ENCODE measurements at places on chromosomes 12 and 14.

DNA sequence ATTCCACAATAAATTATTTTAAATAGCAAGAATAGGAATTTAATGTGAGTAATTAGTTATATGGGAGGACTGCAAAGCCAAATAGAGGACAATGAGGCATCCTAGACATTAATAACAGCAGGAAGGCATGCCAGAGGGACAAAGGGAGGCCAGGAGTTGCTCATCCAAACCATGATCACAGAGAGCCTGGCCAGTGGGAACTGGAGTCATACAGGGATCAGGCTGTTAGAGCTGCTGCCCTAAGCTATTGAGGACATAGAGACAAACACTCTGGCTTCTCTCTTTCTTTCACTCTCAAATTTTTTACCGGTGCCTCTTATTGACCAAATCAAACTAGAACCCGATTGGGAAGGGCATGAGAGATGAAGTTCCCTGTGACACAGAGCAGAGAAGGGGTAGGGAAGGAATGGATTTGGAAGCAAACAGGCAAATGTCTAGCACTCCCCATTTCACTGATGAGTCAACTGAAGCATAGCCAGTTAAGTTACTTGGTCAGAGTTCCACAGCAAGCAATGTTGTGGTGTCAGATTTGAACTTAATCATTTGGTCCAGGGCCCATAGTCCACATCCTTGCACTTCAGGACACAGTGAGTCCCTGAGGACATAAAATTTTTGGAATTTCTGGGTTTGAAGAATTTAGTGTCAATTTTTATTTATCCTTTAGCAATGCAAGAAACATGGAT is 17.9 kb upstream of the CFAP54 start:
- DNase-seq = no peak

- peak; percentile 84 for DNase-seq
Observed at GRCh38 chr14:35406506-35407305, 2.2 kb upstream of the NFKBIA start.

GRCh38 chr14:90443161-90444076 is 46.6 kb downstream of the CALM1 start:
- DNase-seq = peak; percentile 69

DNA sequence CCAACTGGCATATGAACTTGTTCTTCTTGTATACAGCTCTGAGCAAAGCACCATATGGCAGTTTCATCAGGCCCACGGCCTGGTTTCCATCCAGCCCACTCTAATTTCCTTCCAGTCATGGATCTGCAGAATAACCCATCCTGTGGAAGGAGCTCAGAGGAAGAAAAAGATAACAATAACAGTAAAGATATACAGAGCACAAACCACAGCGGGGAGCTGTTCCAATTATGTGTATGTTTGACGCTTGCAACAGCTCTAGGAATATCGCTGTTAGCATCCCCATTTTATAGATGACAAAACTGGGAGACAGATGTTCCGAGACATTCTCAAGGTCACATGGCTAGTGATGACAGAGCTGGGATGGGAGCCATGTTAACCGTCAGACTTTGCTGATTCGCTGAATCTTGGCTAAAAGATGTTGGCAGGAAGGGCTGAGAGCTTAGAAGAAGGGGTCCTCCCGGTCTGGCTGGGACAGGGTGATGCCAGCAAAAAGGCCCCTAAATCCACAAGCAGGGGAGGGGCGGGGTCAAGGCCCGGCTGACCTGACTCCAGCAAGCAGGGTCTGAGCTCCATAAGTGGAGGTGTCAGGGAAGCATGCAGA is 34.4 kb upstream of the CIPC start:
- DNase-seq = no peak

DNA sequence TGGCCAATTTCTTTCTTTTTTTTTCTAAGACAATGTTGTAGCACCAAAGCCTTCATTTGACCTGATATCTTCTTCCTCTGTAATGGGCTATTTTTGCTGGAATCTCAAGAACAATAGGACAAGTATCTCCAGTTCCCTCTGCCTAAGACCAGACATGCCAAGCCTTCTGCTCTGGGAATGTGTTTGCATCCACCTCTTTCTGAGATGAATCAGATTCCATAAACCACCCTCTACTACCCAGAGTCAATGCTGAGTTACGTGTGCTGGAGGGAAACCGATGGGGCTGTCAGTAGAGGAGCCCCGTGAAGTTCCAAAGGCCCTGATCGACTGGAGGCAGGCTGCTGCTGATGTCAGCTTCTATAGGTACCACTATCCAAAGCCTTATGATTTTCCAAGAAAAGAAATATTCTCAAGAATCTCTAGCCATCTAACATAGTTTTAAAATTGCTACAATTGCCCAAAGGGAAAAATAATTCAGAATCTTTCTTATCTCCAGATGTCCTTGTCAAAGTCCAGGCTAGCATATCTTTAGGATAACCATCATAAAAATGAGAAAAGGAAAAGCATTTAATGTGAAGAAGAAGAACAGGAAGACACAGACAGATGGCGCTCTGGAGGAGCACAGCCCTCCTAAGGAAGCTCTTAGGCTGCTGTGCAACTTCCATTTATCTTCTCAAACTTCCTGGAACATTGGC is 101.9 kb downstream of the SLC8A3 start:
- peak; percentile 67 for DNase-seq

- DNase-seq = peak; percentile 59
Observed at GRCh38 chr12:109994401-109995175, 1.6 kb downstream of the GIT2 start.

- no peak for DNase-seq
Observed at GRCh38 chr14:52910572-52910971, 40.3 kb downstream of the FERMT2 start.

DNA sequence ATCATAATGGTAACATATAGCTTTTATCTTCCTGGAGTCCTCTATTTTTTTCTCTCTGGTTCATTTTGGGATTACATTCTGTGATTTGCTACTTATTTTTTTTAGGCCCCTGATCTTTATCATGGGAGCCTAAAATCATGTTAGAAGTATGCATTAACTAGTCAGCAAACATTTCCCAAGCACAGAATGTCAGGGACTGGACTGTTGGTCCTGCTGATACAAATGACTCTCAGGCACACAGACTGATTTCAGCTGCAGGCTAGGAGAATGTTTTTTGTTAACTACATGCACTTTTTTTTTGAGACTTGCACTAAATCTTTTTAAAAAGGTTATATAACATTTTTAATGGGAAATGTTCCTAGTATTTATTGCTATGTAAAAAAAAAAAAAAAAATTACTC is 131.1 kb downstream of the ACSS3 start:
- DNase-seq = no peak

GRCh38 chr12:91186156-91186555 is 3.5 kb upstream of the DCN start:
- DNase-seq = no peak

GRCh38 chr14:105471297-105471821 is 3.3 kb upstream of the CRIP2 start:
- DNase-seq = no peak

DNA sequence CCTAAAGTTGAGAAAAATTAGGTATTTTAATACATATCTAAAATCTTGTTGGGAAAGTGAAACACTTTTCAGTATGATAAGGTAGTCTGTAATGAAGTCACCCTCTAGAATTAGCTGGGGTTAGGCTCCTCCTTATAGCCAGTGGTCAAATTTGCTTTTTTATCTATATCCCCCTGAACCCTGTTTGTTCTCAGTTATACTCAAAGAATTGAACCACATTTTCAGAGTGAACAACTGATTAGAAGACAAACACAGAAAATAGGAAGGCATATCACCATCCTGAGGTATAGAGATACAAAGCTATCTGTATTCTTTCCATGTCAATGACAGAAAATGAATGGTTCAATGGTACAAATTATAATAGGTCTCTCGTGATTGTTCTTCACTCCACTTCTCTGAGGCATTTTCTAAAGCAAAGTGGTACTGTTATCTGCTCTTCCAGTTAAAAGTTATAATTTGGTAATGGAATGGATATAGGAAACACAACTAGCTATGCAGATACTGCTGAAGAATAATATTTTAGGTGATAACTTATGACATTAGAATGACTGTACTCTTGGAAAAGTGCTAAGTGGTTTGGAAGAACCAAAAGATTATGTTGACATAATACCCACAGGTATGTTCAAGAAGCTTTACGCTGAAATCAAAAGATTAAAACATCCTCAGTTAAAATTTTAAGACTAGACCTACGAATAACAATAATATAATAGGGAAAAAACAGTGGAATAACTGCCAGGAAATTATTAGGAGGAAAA is 27.6 kb downstream of the WASHC3 start:
- DNase-seq = no peak

- DNase-seq = no peak
Observed at GRCh38 chr12:91965781-91966180, 179.9 kb downstream of the BTG1 start.

DNA sequence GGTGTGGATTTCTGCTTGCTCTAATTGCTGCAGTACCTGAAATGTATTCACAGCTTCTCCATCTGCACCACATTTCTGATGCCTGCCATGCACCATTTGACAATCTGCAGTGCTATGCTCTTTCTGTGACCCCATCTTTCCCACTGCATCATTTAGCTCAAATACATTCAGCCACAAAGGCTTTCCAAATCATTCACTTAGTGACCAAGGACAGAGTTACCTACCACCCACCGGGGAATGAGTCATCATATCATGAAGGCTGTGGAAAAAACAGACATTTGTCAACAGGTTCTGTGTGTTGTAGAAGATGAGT is 465.5 kb upstream of the ATP2B1 start:
- no peak for DNase-seq

GRCh38 chr12:31724557-31724956 is 4.3 kb downstream of the AMN1 start:
- no peak for DNase-seq

GRCh38 chr12:92786045-92786444 is 83.3 kb downstream of the PLEKHG7 start:
- DNase-seq = peak; percentile 38

DNA sequence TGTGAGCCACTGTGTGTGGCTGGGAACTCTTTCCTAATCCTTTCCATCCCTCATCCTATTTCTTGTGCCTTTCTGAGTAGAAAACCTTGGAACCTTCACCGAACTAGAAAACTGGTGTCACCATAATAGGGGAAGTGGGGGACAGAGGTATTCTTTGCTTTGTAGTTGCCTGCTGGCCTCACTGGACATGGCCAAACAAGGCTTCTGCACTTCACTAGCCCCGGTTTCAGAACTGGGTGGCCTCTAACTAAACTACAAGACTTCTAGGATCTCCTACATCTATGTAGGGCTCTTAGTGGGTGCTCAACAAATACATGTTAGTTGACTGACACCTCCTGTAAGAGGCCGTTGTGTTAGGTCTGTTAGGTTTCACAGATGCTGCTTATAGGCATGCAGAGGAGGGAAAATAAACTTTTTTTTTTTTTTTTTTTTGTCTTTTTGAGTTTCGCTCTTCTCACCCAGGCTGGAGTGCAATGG is 597 bp upstream of the CIROP start:
- no peak for DNase-seq

Measured in Kasumi-1 (cell line).